ENCODE measurements at places on chromosomes 4 and X.

- H3K4me3 ChIP-seq = no peak overlapping the region
- H3K4me1 ChIP-seq = no peaks in the 10 kb centered on the region
- no peak for DNase-seq
- no peaks in the 10 kb centered on the region for H3K36me3 ChIP-seq
Measured at GRCh38 chr4:17142232-17142711, 243.8 kb upstream of the LDB2 start.

GRCh38 chrX:134423606-134424005 lies 36.4 kb upstream of the HPRT1 start:
- H3K27ac ChIP-seq = no peak overlapping the region
- H3K27me3 ChIP-seq = no peaks in the 10 kb centered on the region
- DNase-seq = no peak
- peaks cover 6% of the 10 kb centered on the region for H3K36me3 ChIP-seq

GRCh38 chr4:176266026-176266425 lies 3.0 kb downstream of the ASB5 start:
- H3K27ac ChIP-seq = no peak overlapping the region
- no peaks in the 10 kb centered on the region for H3K36me3 ChIP-seq
- peaks cover 5% of the 10 kb centered on the region for H3K27me3 ChIP-seq
- DNase-seq = no peak
- no peaks in the 10 kb centered on the region for H3K4me1 ChIP-seq
- no peak overlapping the region for H3K4me3 ChIP-seq

DNA sequence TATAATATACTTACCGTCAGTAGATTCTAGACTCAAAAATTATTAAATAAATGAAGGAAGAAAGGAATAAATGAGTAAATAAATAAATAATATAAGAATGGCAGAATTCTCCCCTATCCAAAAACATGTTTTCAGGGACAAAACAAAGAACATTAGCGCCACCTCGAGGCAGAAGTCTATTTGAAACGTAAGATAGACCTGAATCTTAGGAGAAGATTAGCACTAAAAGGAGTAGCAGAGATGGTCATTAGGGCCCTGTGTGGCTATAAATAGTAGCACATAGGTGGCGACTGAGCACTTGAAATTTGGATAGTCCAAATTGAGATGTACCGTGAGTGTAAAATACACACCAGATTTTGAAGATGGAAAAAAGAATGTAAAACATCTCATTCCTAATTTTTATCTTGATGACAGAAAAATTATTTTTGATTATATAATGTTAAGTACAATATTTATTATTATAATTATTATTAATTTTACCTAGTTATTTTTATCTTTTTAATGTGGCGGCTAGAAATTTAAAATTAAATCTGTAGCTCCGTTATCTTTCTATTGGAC lies 24.3 kb upstream of the SRD5A3 start:
- peak; percentile 2 for DNase-seq
- H3K4me3 ChIP-seq = no peak overlapping the region
- H3K27ac ChIP-seq = no peak overlapping the region
- H3K4me1 ChIP-seq = peaks cover 8% of the 10 kb centered on the region

DNA sequence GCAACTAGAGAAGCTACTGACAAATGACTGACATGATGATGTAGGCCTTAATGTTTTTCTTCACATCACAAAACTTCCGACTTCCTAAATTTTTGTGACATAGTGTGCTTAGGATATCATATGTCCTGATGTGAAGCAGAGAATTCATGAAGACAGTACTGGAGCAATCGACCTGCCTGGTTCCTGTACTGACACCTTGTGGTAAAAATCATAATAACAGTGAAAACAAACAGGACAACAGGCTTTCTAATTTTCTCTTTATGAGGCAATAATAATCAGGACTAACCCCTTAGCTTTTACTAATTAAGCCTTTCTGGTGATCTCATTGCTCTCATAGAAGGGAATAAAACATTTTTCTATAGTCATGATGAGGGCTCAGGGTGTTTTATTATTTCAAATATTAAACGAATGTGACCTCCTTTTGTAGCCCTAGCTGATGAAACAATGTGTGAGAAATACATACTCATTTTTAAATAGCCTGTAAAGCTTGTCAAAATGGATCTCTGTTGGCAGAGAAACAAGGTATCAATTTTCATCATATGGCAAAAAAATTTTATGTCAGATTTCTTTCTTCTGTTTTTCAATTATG lies 158.4 kb downstream of the TENT5D start:
- H3K27me3 ChIP-seq = peaks cover 1% of the 10 kb centered on the region
- peaks cover 3% of the 10 kb centered on the region for H3K36me3 ChIP-seq
- no peaks in the 10 kb centered on the region for H3K4me1 ChIP-seq
- H3K27ac ChIP-seq = no peak overlapping the region

DNA sequence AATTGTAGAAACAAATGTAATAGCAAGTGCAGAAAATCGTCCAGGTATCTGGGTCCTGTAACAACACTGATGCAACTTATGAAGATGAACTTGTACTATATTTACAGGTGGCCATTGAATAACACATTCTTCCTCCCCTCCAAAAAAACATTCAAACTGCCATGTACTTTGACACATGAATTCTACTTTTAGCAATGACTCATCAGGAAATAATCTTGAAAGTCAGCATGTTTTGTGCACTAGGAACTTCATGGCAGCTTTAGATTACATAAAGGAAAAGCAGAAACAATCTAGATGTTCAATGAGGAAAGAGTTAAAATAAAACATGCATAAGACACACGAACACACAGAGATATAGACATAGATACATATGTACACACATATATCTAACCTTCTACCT lies 2.5 kb downstream of the PABPC1L2A start:
- H3K27me3 ChIP-seq = peaks cover 10% of the 10 kb centered on the region
- no peak for DNase-seq
- H3K27ac ChIP-seq = no peak overlapping the region

DNA sequence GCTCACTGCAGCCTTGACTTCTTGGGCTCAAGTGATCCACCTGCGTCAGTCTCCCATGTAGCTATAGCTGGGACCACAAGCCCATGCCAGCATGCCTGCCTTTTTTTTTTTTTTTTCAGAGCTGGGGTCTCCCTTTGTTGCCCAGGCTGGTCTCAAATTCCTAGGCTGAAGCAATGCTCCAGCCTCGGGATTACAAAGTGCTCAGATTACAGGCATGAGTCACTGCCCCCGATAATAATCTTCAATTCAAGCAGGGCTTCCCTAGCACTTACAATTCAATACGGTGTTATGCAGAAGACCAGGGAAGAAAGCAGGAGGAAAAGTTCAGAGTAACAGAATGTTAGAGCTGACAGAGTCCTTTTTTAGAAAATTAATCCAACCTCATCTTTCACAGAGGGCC lies 26.1 kb downstream of the OTOP1 start:
- H3K27me3 ChIP-seq = peaks cover 69% of the 10 kb centered on the region
- H3K4me3 ChIP-seq = no peak overlapping the region
- no peak overlapping the region for H3K27ac ChIP-seq
- no peaks in the 10 kb centered on the region for H3K4me1 ChIP-seq

DNA sequence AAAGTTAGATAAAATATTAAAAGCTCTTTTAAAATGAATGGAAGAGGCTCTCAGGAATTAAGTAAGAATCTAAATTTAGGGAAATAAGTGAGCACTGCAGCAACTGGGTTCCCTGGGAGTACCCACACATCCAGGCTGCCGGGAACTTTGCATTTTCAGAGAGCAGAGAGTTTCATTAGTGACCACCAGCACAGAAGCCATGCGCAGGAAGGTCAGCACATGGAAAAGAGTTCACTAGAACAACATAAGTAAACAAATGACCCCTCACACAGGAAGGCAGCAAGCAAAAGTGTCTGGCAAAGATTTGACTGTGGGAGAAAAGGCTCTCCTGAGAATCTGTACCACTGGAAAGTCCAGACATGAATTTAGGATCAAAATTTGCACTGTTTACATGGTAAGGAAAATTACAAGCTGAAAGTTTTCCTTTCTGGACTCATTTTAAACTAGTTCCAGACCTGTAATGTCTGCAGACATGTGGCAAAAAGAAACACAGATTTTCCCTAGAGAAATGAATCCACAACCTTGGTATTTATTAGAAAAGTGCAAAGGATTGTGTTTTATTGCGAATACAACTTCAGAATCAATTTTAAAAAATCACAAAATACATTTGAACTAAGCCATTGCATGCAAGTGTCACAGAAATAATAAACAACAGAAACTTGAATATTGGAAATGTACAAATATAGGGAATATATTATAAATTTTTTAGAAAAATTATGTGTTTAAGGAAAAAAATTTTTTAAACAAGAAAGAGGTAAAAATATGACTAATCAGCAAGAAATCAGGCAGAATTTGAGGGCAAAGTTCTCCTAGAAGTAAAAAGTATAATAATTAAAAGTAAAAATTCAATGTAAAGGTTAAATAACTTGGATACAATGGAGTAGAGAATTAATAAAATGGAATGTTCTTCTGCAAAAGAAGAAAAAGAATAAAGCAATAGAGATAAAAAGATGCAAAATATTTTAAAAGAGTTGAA lies 18.4 kb upstream of the MYOZ2 start:
- no peak for DNase-seq
- no peaks in the 10 kb centered on the region for H3K4me1 ChIP-seq
- H3K27me3 ChIP-seq = peaks cover 17% of the 10 kb centered on the region
- no peak overlapping the region for H3K27ac ChIP-seq
- no peaks in the 10 kb centered on the region for H3K36me3 ChIP-seq
- H3K4me3 ChIP-seq = no peak overlapping the region

DNA sequence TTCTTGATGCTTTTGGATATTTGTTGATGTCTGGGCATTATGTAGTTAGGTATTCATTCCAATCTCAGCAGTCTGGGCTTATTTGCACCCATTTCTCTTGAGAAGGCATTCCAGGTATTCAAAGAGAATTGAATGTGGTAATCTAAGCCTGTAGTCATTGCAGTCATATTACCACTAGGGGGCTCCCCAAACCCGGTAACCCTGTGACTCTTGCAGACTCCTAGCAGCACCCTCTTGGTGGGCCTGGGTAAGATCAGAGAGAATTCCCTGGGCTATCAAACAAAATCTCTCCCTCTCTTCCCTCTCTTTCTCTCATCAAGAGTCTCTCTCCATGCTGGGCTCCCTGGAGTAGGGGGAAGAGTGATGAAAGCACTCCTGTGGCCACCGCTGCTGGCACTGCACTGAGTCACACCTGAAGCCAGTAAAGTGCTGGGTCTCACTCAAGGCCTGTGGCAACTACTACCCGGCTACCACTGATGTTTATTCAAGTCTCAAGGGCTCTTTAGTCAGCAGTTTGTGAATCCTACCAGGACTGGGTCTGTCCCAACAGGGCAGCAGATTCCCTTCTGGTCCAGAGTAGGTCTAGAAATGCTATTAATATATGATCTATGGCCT lies 187.7 kb upstream of the NUDT10 start:
- peaks cover 23% of the 10 kb centered on the region for H3K27me3 ChIP-seq
- H3K4me3 ChIP-seq = no peak overlapping the region
- H3K36me3 ChIP-seq = no peaks in the 10 kb centered on the region
- DNase-seq = no peak

DNA sequence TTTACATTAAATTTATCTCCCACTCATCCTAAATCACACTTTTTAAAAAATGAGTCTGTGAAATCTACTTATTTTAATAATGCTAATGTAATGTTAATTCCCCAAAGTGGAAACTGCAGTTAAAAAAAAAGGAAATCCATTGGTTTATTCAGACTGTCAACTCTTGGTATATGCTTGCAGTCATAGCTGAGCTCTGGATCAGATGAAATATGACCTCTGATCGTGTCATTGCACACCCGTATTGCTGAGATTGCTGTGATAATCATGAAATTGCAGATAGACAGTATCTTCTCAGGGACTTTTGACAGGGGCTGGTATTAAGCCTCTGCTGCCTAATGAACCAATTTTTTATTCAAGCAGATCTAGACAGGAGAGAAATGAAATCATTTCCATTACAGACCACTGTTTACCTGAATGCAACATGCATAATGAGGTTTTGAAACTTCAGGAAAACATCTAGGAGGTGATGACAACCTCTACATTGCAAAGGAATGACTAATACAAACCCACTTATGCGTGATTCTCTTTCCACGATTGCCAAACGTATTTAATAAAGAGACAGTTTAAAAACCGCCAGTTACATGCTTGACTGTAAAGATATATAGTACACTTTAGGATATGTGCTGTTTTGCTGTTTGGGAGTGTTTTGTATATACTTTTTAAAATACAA lies 138.3 kb upstream of the PUDP start:
- no peaks in the 10 kb centered on the region for H3K36me3 ChIP-seq
- no peak overlapping the region for H3K27ac ChIP-seq
- DNase-seq = no peak
- no peak overlapping the region for H3K4me3 ChIP-seq
- H3K4me1 ChIP-seq = no peaks in the 10 kb centered on the region

- H3K4me3 ChIP-seq = no peak overlapping the region
- peaks cover 20% of the 10 kb centered on the region for H3K27me3 ChIP-seq
Measured at GRCh38 chrX:8820910-8821527, 19.8 kb upstream of the FAM9A start.

GRCh38 chr4:140333523-140333922 lies 39.9 kb upstream of the SCOC start:
- no peak for DNase-seq
- H3K4me1 ChIP-seq = no peaks in the 10 kb centered on the region
- H3K27ac ChIP-seq = no peak overlapping the region
- peaks cover 37% of the 10 kb centered on the region for H3K27me3 ChIP-seq
- H3K4me3 ChIP-seq = no peak overlapping the region

DNA sequence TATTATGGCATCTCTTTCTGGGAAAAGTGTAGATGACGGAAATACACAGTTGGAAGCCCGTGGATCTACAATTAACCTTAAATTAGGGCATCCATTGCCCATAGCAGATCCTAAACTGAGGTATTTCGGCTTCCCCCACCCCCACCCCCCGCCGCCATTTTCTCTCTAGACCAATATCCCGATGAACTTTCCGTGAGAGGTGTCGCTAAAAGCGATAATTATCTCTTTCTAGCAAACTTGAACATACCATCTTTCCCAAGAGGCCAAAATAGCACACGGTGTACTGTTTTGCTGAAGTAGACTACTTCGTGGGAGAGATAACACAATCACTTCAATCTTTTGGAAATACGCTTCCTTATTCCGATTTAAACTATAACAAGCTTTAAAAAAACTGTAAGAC lies 554 bp downstream of the KLHL15 start:
- peak overlapping the region; percentile 84 for H3K4me3 ChIP-seq
- DNase-seq = no peak
- H3K4me1 ChIP-seq = peaks cover 11% of the 10 kb centered on the region

GRCh38 chrX:47217121-47217851 lies 1.2 kb upstream of the CDK16 start:
- H3K4me1 ChIP-seq = peaks cover 40% of the 10 kb centered on the region
- H3K36me3 ChIP-seq = peaks cover 54% of the 10 kb centered on the region
- no peaks in the 10 kb centered on the region for H3K27me3 ChIP-seq
- peak overlapping the region; percentile 89 for H3K4me3 ChIP-seq

DNA sequence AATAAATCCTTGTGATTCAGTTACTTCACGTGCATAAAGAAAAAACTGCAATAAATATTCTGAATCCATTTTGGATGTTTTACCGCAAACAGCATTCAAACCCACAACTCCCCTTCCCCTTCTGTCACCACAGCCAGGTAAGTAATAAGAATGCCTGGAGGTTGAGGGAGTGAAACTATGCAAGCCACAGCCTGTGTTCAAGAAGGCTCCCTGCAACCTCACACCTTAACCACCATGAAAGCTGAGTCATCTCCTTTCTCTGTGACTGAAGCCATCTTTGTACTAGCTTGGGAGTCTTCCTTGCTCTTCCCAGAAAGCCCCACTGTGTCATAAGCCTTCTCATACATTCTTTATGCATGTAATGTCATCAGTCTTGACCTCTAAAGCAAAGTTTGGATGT lies 297.0 kb upstream of the PUDP start:
- H3K4me3 ChIP-seq = no peak overlapping the region
- DNase-seq = no peak
- H3K4me1 ChIP-seq = no peaks in the 10 kb centered on the region
- no peak overlapping the region for H3K27ac ChIP-seq
- H3K27me3 ChIP-seq = no peaks in the 10 kb centered on the region

- H3K4me1 ChIP-seq = no peaks in the 10 kb centered on the region
- H3K4me3 ChIP-seq = no peak overlapping the region
- H3K27me3 ChIP-seq = no peaks in the 10 kb centered on the region
- no peaks in the 10 kb centered on the region for H3K36me3 ChIP-seq
- no peak overlapping the region for H3K27ac ChIP-seq
- DNase-seq = no peak
Measured at GRCh38 chr4:90495211-90495610, 368.0 kb downstream of the CCSER1 start.
